Renal cortical epithelial cell (primary cell): ENCODE measurements at places on chromosomes 4 and X.

DNA sequence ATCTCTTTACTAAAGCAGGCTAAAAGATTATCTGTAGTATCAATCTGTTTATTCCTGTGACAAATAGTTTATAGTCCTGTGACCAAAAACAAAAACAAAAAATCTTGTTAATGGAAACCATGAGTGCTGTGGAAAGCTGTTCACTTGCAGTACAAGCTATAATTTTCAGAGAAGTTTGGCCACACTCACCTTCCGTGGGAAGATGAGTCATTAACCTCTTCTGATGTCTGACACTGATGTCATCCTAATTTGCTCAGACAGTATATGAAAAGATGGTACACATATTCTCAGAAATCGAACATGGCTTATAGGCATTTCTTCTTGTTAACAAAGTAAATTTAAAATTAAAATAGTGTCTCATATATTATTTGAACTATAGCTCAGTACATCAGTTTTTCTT, 19.9 kb upstream of the ENPP6 start:
- DNase-seq = no peak

- no peak for DNase-seq
These were observed 659.2 kb downstream of the PCDH7 start for GRCh38 chr4:31379364-31379763.

DNA sequence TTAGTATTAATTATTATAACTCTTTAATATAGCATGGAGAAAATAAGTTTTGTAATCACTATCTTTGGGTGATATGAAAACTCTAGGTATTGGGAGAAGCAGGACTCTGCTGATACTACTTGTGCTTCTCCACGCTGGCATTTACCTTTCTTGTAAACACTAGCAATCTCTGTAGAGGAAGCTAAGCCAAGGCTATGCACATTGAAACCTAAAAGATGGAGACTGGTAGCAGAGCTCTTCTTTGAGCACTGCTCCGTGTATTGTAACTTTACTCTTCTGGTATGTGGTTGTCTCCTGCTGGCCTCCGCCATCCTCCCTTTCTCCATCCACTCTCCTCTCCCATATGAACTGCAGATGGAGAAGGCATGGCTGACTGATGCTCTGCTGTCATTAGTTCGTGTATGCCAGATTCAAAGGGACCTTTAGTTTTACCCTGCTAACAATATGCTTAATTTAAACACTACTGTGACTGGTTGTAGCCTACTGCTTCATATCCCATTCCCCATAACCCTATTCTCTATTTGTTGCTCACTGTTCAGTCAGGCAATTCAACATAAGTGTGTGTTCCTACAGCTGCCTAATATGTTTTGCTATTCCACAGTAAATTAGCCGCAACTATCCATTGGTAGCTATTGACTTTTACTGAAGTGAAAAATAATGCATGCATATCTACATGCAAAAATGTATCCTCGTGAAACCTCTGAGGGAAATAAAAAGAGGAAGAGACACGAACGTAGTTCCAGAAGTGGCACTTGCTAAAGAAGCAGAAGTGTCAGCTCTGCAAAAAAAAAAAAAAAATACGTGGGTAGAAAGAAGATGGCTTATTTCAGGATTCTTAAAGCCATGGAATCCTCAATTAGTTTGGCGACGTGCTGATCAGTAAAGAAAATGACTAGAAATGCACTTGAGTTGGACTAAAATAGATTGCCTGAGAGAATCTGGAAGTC, 55.6 kb upstream of the CCSER1 start:
- DNase-seq = no peak

DNA sequence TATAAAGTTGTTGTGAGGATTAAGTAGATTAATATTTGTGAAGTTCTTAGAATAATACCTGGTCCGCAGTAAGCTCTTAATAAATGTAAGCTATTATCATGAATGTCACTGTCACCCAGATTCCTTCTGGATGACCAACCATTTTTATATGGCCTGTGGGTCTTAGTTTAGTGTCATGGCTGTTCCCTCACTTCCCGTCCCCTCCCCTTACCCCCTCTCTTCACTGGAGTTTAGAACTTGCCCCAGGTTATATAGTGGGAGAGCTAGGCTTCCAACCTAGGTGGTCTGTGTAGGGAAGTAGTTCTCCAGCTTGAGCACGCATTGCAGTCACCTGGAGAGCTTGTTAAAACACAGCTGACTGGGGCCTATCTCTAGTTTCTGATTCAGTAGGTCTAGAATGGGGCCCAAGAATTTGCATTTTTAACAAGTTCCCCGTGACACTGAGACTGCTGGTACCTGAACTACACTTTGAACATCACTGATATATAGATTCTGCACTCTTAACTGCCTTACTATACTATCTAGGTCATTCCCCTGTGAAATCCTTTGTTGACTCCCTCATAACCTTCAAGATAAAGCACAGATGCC, 66.9 kb upstream of the PLAC1 start:
- no peak for DNase-seq

DNA sequence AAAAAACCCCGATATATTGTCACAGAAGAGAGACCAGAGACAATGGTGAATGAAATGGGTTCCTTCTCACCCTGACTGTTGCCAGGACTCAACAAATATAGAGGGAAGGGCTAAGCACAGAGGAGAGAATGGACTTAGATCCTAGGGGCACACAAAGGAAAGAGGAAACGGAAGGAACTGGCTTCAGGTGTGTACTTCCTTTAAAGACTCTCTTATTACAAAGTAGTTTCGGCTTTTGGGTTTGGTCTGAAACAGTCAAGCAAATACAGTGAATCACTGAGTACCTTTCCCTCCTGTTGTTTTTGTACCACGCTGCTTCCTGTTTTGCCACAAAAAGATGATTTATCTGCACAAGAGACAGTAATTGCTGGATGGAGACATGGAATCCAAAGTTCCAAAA, 46.1 kb upstream of the S100G start:
- peak; percentile 16 for DNase-seq

- DNase-seq = no peak
These were observed 1056.4 kb upstream of the POU3F4 start for GRCh38 chrX:82451725-82452124.

- no peak for DNase-seq
These were observed 70.1 kb downstream of the PJA1 start for GRCh38 chrX:69094977-69095669.

- no peak for DNase-seq
These were observed 156.1 kb downstream of the ZNF330 start for GRCh38 chr4:141376769-141377168.

GRCh38 chr4:116638592-116638991, 446.8 kb downstream of the TRAM1L1 start:
- no peak for DNase-seq

DNA sequence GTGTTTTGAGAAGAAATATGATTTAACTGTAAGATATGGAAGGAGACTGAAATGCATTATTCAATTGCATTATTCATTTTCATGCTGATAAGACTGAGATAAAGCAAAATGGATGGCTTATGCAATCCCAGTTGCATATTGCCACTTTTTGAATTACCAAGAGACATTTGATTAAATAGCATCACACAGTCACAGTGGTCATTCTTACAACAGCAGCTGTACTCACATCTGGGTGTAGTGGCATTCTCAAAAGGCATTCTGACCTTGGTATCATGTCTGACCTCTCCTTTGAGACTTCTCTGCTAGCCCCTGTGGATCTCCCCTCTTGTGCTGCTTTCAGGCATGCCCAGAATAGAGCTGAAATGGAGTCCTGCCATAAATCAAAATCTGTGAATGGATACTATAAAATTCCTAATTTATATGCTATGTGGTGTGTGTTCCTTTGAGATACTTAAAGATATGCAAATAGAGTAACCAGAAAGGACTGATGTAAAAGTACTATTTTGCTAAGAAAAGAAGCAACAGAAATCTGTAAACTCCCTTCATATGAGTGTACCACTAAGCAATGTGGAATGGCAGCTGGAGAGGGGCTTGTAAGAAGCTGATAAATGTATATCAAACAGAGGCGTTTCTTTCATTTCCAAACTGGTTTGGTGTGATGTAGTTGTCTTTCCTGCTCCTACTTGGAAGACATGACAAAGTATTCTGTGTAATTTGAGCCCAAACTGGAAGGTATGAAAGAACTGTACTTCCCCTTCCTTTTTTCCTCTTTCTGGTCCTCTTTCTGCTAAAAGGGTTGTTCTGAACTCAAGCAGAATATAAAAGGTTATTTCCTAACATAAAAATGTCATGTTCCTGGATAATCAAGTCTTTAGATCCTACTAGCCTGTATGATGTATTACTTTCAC, 25.4 kb upstream of the METAP1 start:
- no peak for DNase-seq

DNA sequence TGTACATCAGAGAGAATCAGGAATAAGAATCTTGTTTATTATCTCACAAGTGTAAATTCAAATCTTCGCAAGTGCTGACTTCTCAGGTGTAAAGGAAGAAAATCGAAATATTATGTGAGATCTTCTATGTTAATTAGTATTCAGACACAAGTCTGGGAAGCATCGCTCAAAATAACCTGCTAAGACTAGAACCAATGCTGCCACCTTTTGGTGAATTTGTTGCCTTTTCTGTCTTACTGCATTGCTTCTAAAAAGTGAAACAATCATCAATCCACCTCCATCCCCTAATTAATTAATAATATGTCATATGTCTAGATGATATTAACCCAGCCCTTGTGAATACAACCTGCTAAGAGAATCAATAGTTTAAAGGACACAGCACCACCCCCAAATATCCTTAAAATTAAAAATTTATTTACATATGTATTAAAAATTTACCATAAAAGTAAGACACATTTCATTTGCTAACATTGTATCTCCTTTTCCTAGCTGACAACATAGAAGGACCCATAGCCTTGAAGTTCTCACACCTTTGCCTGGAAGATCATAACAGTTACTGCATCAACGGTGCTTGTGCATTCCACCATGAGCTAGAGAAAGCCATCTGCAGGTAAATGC, 3.5 kb downstream of the EPGN start:
- DNase-seq = peak; percentile 76

- no peak for DNase-seq
These were observed 29.0 kb upstream of the PSAPL1 start for GRCh38 chr4:7463566-7464258.

GRCh38 chr4:140901736-140902336, 145.7 kb upstream of the TBC1D9 start:
- DNase-seq = no peak

DNA sequence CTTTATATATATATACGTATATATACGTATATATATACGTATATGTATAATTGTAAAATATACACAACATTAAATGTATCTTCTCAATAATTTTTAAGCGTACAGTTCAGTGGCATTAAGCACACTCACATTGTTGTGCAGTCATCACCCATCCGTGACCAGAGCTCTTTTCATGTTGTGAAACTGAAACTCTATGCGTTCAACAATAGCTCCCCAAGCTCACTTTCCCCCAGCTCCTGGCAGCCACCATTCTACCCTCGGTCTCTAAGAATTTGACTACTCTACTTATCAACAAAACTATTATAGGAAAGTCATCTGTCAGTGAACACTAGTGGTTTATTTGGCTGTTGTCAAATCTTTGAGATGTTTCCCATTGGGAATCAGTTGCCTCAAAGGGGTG, 621.8 kb upstream of the GALNT7 start:
- peak; percentile 38 for DNase-seq

GRCh38 chrX:15769300-15769954, 20.9 kb upstream of the ZRSR2 start:
- DNase-seq = peak; percentile 15

GRCh38 chr4:58061967-58062366, 951.8 kb upstream of the IGFBP7 start:
- peak; percentile 35 for DNase-seq

GRCh38 chrX:25202827-25203226, 187.1 kb upstream of the ARX start:
- no peak for DNase-seq

GRCh38 chr4:153497091-153497531, 31.0 kb downstream of the TMEM131L start:
- peak; percentile 76 for DNase-seq

DNA sequence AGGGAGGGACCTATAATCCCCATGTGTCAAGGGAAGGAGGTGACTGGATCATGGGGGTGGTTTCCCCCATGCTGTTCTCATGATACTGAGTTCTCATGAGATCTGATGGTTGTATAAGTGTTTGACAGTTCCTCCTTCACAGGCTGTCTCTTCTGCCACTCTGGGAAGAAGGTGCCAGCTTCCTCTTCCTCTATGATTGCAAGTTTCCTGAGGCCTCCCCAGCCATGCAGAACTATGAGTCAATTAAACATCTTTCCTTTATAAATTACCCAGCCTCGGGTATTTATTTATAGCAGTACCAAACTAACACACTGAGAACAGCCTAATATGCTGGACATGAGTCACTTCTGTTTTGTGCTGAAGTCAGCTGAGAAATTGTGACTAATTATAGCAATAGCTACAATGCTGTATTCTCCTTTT, 656.9 kb upstream of the CPEB2 start:
- peak; percentile 96 for DNase-seq

DNA sequence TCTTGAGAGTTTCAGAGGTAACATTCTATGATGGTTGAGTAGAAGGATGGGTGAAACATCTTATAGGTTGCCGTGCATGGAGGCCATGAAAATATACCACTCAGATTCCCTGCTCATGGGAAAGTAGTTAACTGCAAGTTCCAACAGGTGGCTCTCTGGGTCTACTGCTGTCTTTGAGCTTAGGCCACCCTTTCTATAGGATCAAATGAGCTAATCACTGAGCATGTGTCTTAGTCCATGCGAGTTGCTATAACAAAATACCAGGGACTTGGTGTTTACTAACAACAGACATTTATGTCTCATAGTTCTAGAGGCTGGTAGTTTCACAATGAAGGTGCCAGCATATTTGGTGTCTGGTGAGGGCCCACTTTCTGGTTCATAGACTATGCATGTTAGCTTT, 144.8 kb upstream of the UNC5C start:
- peak; percentile 51 for DNase-seq

- DNase-seq = no peak
These were observed 242.8 kb upstream of the DKK2 start for GRCh38 chr4:107278791-107279483.

GRCh38 chrX:12961196-12961718, 13.7 kb upstream of the TMSB4X start:
- DNase-seq = no peak

- DNase-seq = no peak
These were observed 10.5 kb downstream of the ZCCHC18 start for GRCh38 chrX:104122829-104123228.

GRCh38 chr4:158912390-158912789, 143.6 kb downstream of the FNIP2 start:
- DNase-seq = no peak

DNA sequence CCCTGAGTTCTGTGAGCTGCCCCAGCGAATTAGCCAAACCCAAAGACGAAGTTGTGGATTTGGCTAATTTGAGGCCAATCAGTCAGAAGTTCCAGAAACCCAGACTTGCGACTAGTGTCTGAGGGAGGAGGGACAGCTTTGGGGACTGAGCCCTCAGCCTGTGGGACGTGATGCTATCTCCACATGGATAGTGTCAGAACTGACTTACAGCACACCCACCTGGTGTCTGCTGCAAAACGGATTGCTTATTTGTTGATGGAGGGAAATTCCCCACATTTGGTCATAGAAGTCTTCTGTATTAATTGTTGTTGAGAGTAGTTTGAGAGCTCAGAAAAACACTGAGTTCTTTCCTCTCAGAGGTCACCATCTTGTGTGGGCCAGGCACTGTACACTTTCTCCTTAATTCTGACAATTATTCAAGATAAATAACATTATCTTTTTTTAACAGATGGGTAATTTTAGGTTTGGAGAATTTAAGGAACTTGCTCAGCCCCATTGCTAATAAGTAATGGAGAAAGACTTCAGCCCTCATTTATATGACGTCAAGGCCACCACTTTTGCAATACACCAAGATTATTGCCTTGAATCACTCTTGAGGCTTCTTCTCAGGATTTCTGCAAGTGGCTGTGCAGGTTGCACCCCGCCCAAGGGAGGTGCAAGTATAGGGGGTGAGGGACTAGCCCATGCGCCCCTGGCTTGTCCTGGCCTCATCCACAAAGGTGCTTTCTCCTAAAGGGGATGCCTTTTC, 16.7 kb downstream of the CLRN2 start:
- no peak for DNase-seq
